ENCODE measurements at places on chromosomes 16 and 17. TPM values are rescaled to one million over a fixed set of nuclear protein-coding genes. Genes with fewer than 3 reads are reported as not detected.

TNP2 gene
- not detected for total RNA-seq

ICAM2 gene
- total RNA-seq: 0.95 TPM

GRCh38 chr16:57203451-57203850 lies 17.3 kb downstream of the RSPRY1 start:
- ATAC-seq: no peak

SPNS3 gene
- 0.27 TPM for total RNA-seq

KRT37 gene
- total RNA-seq: not detected

DNA sequence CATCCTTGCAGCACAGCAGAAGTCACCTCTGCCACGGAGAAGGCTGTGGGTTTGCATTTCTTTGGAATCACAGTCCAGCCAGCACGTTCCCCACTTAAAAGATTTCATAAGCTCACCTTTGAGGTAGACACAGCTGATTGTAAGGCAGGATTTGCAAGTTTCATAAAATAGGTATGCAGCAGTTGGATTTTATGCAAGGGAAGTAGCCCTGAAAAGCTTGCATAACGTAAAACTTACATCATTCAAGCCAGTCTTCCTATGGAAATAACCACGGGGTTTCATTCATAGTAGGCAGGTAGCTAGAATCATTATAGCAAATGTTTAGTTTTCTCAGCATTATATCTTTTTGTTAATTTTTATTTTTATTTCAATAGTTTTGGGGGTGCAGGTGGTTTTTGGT lies 49.8 kb upstream of the ARHGAP44 start:
- no peak for ATAC-seq

GRCh38 chr17:54944796-54945195 lies 23.7 kb downstream of the COX11 start:
- ATAC-seq: no peak

DNA sequence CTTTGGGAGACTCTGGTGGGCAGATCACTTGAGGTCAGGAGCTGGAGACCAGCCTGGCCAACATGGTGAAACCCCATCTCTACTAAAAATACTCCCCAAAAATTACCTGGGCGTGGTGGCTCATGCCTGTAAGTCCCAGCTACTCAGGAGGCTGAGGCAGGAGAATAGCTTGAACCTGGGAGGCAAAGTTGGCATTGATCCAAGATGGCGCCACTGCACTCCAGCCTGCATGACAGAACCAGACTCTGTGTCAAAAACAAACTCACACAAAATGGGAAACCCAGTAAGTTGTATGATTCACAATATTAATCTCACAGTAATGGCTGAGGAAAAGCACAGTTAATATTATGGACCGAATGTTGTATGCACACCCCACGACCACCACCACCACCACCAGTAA lies 24.3 kb downstream of the WSB1 start:
- ATAC-seq: no peak

DYNLRB2 gene
- not detected for total RNA-seq

DNA sequence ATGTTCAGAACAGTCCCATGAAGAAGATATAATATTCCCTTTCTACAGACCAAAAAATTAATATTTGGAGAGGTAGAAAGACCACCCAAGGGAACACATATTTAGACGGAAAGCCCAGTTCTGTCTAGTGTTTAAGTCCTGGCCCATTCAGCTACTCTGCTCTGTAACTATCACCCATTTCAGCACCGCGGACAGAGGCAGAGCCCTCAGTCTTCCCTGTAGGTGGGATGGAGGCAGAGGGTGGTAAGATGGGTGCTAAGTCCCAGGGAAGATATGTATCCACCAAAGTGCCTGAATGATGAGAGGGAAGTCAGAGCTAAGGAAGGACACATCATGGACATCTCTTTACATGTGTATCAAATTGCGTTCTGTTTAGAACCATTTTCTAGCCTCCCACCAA lies 27.8 kb upstream of the C16orf78 start:
- ATAC-seq: no peak

GNGT2 gene
- 2.0 TPM for total RNA-seq

- ATAC-seq: no peak
These were observed 29.4 kb downstream of the PPM1E start for GRCh38 chr17:58785097-58785496.

DNA sequence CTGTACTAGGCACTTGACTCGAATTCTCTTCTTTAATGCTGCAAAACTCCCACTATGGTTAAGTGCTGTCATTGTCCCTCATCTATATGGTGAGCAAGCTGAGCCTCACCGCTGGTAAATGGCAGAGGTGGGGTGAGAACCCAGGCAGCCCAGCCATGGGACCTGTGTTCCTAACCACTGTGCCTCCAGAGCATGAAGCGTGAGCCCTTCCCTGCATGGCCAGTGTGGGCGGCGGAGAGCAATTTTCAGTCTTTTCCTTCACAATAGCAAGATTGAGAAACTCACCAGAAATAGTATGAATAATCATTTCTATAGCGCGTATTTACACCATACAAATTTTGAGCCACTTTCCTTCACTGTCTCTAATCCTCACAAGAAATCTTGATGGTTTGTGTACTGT lies 9.2 kb downstream of the BFAR start:
- no peak for ATAC-seq

DNA sequence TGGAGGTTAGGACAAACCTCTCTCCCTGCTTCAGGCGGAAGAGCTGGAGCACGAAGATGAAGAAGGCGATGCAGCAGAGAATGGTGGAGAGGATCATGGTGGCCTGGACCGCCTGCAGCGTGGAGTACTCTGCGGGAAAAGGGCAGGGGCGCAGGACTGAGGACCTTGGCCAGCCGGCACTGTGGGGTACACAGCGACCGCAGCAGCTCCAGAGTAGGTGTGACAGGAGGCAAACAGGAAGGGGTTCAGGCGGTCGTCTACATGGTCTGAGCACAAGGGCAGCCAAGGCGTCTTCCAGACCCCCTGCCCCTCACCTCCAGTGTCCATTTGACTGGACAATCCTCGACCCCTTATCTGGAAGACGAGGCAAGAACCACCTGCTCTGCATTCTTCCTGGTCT lies 42.5 kb downstream of the EMP2 start:
- no peak for ATAC-seq

OR1F1 gene
- not detected for total RNA-seq

GRCh38 chr17:30805944-30806456 lies 18.5 kb downstream of the CRLF3 start:
- no peak for ATAC-seq

FBXO39 gene
- not detected for total RNA-seq

- ATAC-seq: no peak
These were observed 153.5 kb upstream of the MAF start for GRCh38 chr16:79754081-79754480.

GRCh38 chr17:17519886-17520285 lies 23.7 kb upstream of the RASD1 start:
- ATAC-seq: no peak

SYNGR3 gene
- 1.4 TPM for total RNA-seq

DNA sequence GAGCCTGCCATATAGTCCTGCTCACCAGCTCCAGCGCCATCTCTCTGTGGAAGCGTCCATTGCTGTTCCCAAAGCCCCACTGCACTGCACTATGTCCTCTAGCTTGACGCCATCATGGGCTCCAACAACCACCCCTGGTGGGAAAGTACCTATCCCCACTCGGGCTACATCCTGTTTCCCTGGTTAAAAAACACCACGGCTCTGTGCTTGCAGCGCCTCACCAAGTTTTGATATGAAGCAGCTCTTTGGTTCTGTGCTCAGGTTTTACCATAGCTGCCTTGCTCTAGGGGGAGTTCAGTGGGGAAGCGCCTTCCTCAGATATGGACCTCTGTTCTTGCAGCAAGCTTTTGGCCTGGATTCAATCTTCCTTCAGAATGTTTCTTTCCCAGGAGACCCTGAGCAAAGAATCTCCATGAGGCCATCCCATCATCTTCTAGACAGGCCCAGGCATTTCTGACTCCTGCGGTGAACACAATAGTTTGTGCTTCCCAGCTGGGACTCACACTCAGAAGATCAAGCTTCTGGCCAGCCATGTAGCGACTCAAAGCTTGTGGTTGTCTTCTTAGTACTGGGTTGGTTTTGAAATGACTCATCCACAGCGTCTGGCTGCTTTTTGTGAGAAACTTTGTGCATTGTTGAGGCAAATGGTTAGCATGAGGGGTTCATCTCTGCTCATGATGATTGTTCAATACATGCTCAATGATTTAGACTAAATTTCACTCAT lies 39.5 kb downstream of the DYNLRB2 start:
- no peak for ATAC-seq
